ENCODE measurements at places on chromosomes 16 and 17.

DNA sequence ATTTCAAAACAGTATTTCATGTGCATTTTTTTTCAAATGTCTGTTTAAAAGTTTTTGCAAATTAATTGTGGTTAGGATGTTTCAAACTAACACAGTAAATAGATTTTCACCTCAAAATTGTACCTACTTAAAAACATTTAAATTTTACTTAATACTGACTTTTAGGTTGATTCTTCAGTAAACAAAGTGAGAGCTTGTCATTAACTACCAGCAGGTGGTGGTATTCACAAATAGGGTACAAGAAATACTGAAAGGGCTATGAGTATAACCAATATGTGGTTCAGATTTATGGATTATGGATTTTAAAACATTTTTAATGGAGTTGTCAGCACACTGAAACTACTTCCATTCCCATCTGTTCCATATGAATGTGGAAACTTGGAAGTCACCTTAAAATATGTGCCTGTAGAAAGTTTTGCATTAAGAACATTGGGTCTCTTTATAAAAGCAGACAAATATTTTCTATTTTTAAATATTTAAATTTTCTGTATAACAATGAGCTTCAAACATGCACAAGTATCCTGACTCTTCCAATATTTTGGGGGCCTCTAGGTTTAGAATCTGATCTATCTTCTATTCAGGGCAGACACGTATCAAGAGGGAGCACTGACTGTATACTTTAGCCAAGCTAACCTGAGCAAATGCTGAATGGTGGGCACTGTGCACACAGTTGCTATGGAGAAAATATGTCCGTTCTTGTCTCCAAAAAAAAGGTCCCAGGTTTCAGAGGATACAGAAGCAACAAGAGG is 155.6 kb downstream of the SNX11 start:
- DNase-seq: no peak

GRCh38 chr16:83970430-83970815 is 2.4 kb downstream of the NECAB2 start:
- DNase-seq: no peak

DNA sequence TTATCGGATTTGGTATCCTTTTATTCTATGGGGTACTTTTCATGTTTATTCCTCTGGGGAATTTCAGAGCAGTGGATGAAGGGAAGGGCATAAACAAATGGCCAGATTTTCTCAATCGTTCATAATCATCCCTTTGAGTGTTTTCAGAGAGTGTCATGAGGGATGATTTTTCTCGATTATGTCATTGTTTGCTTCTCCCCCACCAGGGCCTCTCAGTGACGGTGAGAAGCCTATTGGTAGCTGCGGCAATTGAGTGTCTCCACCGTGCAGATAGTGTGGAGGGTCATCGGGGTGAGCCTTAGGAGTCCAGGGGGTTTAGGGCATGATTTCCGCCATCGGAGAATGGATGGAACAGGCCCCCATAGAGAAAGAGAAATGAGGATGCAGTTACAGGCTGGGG is 57.2 kb downstream of the USP43 start:
- no peak for DNase-seq

DNA sequence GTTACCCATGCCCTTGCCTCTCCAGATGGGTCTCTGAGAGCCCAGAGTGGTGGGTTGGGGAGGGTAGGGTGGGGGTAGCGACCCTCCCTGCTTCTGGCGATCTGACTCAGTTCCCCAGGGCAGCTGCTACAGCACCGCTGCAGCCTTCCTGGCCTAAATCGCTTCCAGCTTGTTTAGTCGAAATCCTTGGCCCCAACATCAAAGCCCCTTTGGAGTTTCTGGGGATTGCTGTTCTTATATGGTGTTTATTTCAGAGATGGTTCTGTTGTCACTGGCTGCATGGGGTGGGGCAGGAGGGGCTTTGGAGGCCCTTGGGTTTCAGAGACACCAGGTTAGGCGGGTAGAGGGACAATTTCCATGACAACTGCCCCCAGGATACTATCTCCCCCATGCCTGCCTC is 35.9 kb downstream of the FZD2 start:
- DNase-seq: no peak

DNA sequence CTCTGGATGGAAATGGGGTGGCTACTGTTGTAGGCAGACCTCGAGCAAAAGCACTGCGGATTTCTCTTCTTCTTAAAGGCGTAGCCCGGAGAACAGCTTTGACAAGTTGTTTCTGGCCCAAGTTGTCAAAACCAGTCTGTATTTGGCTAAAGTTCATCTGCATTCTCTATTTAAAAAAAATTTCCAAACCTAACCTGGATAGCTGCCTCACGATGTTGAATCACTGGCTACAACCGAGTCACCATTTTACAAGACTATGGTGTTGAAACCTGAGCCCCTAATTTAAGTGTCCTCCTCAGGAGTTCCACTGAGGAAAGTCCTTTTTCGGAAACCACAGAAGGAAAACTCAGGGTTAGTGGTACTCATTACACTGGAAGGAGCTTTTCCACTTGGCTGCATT is 1.5 kb downstream of the SLC16A6 start:
- no peak for DNase-seq

GRCh38 chr16:11074131-11074530 is 129.8 kb downstream of the CLEC16A start:
- DNase-seq: no peak

DNA sequence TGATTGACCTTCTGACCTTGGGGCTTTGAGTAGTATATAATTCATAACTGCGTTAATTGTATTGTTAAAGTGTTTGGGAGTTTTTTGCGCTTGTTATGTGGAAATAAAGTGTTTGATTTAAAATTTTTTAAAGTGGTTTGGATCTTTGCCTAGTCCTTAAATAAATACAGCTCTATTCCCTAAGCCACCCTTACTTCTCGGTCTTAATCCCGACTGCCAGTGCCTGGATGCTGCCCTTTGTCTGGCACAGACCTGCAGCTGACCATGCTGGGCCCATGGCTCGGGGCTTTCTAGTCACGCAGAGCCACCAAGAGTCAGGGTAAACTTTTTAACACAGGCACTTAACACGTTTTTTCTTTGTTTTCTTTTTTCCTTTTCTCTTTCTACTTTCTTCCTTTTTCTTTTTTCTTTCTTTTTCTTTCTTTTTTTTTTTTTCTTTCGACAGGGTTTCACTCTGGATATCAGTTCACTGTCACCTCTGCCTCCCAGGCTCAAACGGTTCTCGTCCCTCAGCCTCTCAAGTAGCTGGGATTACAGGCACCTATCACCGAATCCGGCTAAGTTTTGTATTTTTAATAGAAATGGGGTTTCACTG is 19.6 kb upstream of the SLC5A11 start:
- DNase-seq: no peak

DNA sequence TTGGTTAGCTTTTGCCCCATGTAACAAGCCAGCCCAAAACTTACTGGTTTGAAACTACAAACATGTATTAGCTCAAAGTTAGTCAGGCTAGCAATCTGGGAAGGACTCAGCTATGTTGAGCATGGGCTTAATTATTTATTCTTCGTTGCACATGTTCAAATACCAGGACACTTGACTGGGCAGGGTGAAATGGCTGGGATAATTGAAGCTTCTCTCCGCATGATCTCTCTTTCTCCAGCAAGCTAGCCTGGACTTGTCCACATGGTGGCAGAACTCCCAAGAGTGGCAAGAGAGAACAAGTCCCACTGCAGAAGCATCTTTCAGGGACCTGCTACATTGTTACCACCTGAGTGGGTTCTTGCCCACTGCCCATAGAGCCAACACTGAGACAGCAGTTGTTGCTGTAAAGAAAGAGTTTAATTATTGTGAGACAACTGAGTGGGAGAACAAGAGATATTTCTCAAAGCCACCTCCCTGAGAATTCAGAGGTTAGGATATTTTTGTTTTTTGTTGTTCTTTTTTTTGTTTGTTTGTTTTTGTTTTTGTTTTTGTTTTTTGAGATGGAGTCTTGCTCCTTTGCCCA is 16.8 kb upstream of the ATF7IP2 start:
- DNase-seq: no peak

DNA sequence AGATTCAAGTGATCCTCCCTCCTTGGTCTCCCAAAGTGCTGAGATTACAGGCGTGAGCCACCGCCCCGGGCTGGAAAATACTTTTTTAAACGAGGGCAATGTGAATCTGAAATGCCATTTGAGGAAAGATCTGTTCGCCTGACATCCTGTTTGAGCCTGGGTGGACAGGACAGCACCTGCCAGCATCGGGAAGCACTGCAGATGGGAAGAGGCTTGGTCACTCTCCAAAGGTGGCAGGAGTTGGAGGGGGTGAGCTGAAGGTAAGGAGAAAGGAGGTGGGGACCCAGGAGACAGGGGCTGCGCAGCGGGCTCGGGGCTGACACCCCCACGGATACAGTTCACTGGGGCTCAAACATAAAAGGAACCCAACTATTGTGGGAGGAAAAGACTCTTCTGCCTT is 3.9 kb upstream of the BIRC5 start:
- no peak for DNase-seq

DNA sequence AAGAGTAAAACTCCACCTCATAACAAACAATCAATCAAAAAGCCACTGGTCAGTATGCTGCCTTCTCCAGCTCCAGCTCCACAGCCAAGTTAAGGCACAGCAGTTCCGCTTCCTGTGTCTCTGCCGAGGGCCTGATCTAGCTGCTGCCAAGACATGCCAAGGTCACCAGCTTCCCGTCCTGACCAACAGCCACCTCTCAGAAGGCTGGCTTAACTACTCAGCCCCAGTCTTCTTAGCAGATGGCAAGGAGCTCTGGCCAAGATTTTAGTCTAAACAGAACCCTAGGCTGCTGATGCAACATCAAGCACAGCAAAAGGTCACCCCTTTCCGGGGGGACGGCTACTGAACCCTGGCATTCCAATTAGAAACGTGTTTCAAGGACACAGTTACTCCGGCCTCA is 17.7 kb upstream of the MNT start:
- no peak for DNase-seq

Data from femur (tissue), 1 donor.